ENCODE measurements at places on chromosomes 2 and 18.

DNA sequence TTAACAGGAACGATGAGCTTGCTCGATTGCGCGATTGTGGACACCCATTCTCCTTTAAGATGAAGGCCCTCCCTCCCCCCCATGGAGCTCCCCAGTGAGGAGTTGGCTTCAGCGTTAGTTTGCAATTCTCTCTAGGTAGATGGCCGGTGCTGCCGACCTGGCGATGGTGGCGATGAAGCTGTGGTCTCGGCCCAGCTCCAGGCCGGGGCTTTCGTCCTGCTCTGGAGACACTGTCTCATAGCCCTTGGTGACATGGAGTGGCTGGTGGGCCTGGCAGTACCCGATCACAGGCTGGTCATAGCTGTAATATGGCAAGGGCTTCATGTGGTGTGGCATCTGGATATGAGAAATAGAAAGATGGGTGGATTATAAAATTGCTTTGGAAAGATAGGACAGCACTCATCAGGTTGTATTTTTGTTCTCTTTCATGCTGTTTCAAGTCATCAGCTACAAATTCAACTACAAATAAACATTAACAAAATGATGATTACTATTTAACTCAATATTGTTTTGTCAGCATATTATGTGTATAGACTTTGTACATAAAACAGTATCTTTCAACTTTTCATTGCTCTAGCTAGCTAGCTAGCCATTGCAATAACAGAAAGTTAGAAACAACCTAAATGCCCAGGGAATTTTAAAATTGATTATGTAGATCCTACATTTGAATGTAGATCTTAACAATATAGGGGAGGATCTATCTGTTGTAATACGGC, 773.4 kb downstream of the LRRTM4 start:
- no peak for DNase-seq

DNA sequence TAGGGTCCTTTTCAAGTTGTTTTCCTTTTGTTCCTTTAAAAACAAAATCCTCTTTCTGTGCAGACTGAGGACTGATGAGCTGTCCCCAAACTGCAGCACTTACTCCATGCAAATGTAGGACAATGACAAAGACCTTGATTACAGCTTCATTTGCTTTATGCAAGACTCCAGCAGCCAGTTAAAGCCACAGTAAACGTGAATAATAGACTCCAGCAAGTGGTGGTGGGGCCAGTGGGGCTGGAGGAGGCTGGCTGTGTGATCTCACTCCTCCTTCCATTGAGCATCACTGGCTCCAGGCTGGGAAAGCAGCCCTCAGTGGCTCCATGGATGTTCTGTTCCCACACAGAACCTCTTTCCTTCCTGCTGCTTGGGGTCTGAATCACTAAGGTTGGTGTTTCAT, 306.0 kb upstream of the CELF4 start:
- DNase-seq, result no peak

GRCh38 chr18:46497129-46497528, 159.9 kb downstream of the LOXHD1 start:
- no peak for DNase-seq

DNA sequence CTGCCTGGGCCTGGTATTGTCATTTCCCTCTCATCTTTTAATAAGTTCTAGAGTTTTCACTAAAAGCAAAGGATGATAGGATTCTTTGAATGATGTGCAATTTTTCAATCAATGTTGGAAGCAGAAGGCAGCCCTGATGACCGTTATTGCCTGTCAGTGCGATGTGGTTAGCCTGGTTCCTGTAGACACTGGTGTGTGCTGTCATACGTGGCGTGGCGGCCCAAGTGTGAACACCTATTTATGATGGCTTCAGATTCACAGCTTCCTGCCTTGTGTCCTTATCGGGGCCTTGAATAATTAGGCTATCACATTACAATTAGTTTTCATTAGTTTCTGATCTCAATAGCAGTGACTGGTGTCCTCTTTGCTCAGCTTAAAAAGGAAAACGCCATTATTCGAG, 218.5 kb downstream of the TPGS2 start:
- DNase-seq, result no peak

GRCh38 chr2:45862843-45863242, 211.4 kb downstream of the PRKCE start:
- no peak for DNase-seq

GRCh38 chr2:189851174-189851826, 67.0 kb downstream of the PMS1 start:
- DNase-seq, result no peak
